ENCODE measurements at places on chromosomes 11 and 22. TPM values are rescaled to one million over a fixed set of nuclear protein-coding genes. Genes with fewer than 3 reads are reported as not detected.

CECR2 gene
- 0.18 TPM for total RNA-seq

MAPK8IP1 gene
- total RNA-seq: 0.39 TPM

BDNF gene
- not detected for total RNA-seq

- DNase-seq: no peak
These were observed 125.0 kb downstream of the CCDC81 start for GRCh38 chr11:86499723-86500129.

GRCh38 chr11:6390718-6391469 is 620 bp downstream of the SMPD1 start:
- peak; percentile 31 for DNase-seq

GRCh38 chr11:83410605-83411565 is 124.7 kb upstream of the CCDC90B start:
- DNase-seq: no peak

All from activated CD4-positive, alpha-beta T cell treated with anti-CD3 and anti-CD28 coated beads for 36 hours (primary cell).